Left ventricle myocardium inferior (tissue), 1 donor: ENCODE measurements at places on chromosomes 16 and 17. TPM values are rescaled to one million over a fixed set of nuclear protein-coding genes. Genes with fewer than 3 reads are reported as not detected.

DNA sequence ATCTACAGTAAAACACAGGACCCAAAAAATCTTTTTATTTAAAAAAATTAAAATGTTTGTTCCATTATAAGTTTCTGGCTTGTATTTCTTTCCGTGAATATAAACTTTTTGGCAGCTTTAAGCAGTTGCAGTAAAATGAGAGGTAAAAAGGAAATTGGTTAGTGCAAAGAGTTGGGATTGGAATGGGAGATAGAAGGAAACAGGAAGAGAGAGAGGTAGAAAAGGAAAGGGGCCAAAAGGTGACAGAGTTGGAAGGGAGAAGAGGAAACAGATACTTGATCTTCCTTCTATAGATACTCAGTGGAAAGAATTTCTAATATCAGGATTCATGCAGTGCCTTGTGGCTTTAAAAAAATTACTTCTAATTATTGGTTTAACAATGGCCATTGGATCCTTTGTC, 63.5 kb downstream of the NQO1 start:
- no peak for DNase-seq

DNA sequence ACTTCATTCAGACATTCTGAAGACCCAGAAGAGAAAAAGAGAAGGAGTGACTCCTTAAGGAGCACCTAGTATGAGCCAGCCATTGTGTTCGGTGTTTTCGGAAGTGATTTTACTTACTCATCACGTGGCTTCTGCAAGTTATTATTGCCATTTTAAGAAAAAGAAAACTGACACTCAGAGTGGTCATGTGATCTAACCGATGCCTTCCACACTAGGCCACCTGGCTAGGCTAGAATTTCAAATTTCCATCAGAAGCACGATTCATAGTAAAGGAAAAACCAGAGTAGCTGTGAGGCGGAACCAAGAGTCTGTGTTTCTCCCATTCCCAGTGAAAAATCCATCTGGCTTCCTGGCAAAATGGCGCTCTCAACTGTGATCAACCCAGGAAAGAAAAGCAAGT, 32.0 kb downstream of the GTF3C1 start:
- DNase-seq: no peak

DNA sequence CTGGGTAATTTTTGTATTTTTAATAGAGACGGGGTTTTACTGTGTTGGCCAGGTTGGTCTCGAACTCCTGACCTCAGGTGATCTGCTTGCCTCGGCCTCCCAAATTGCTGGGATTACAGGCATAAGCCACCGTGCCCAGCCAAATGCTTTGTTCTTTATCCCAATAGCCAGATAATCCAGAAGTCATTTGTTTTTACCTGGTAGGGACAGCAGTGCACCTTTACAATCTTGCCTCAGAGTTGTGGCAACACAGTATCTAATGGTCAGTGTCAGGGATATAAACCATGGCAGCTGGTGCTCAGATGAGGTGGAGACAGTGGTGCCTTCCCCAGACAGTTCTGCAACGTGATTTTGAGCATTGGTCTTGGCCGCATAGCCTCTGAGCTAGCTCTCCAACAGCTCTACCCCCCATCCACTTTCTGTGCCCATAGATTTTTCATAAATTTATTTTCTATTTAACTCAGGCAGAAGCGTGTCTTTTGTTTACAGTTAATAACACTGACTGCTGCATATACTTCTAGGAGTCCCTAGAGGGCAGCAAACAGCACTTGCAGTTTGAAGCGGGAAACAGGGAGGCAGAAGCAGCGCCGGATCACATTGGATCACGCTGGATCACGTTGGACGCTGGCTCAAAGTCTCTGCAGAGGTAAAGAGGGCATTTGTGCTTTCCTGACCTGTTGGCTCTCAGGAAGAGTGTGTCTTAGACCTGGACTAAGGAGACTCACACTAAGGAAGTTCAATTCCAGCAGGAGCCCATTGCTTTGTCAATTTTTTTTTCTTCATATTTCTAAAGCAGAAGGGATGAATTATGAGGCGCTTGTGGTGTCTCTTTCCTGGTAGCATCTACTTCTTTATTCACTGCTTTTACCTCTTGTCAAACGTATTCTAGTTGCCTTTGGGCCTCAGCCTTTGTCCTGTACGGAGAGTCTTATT, 5.1 kb upstream of the GGT6 start:
- DNase-seq: peak; percentile 51

DNA sequence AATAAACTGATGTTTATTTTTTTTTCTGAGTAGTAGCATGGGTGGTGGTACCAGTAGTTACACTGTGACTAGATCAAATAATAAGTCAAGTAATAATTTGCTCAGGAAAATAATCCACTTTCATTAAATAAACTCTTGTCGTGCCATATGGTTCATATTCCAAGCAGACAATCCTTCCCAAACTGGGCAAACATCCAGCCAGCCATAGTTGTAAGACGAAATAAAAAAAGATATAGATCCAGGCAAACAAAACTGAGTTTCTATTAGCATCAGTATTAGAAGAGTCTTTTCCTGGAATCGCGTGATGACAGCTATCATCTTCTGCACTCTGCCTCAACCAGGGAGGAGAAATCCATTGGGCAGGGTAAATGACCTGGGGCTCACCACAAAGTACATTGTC, 508.4 kb upstream of the GOT2 start:
- no peak for DNase-seq

GRCh38 chr16:9033125-9033830, 58.2 kb upstream of the HAPSTR1 start:
- DNase-seq: no peak

CCDC200 gene
- total RNA-seq: not detected

KCNG4 gene
- not detected for total RNA-seq

DNA sequence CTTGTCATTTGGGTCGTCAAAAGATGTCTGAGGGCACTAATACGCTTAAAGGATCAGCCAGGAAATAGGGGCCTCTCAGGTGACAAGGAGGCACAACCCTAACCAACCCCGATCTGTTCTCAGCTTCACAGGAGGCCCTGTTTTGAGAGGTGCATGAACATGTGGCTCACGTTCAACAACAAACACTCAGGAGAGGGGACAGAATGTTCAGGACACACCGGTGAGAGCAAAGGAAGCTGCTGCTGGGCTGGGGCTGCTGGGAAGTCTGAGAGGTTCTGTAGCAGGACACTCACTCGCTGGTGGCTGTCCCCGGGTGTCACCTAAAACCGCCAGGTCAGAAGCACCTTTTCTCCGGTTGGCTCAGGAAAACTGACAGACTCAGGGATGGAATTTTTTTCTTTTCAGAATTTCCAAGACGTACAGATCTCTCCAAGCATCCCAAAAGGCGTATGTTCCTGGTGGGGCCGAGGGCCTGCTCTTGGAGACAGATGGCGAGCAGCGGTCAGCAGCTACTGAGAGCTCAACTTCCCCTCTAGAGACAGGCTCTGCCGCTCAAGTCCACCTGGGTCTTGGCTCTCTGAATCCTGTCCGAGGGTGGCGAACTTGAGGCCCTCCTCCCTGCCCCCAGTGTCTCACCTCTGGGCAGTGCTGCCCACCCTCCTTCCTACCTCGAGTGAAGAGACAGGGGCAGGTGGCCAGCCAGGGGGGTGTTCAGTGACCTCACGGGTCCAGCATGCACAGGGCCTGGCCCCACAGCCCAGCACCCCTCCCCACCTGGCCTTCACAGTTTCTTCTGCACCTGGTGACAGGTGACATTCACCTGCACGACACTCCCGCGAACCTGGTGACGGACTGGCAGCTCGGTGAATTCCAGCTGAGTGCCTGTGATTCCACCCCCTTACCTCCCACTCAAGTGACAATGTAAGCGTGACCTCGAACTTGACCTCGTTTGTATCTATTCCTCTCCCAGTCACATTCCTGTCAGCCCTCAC, 22.9 kb downstream of the CLUH start:
- DNase-seq: peak; percentile 37

- no peak for DNase-seq
Measured at GRCh38 chr17:10063730-10064241, 134.6 kb downstream of the GAS7 start.

DNA sequence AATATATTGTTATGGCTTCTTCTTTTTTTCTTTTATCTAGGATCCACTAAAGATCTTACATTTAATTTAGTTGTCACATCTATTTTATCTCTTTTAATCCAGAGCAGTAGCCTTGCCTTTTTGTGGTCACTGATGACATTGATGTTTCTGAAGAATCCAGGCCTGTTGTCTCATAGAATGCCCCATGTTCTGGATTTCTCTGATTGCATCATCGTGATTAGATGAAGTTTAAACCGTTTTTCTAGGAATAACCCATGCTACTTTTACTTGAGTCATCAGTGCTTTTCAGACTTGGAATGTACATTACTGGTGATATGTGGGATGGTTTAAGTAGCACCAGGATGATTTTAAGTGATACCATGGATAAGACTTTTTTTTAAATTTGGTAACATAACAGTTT, 106.4 kb upstream of the CES5A start:
- no peak for DNase-seq

DNA sequence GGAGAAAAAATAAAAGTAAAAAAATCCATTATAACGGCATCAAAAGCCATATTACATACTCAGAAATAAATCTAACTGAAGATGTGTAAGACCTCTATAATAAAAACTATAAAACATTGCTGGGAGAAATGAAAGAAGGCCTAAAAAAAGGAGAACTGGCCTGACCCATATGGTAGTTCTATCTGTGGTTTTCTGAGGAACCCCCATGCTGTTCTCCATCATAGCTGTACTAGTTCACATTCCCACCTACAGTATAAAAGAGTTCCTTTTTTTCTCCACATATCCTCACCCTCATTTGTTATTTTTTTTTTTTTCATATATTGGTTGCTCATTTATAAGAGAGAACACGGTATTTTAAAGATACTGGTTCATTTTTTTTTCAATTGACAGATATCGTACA, 191.8 kb downstream of the STX8 start:
- no peak for DNase-seq

SPIRE2 gene
- total RNA-seq: 1.2 TPM

DNA sequence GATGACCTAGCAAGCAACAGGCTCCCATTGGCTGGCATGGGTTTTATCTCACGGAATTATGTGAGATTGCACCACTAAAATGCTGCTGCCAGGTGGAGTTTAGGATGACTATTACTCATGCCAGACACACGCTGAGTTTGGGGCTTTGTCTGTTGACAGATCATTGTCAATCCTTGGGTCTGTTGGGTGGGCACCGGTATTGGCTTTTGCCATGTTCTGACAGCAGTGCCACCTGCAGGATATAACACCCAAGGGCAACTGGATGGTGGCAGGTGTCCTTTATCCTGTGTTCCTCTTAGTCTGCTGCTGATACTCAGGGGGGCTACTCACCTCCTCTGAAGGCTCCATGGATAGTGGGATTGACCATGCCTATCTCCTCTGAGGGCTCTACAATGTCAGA, 221.6 kb upstream of the DYNLRB2 start:
- DNase-seq: no peak

DNA sequence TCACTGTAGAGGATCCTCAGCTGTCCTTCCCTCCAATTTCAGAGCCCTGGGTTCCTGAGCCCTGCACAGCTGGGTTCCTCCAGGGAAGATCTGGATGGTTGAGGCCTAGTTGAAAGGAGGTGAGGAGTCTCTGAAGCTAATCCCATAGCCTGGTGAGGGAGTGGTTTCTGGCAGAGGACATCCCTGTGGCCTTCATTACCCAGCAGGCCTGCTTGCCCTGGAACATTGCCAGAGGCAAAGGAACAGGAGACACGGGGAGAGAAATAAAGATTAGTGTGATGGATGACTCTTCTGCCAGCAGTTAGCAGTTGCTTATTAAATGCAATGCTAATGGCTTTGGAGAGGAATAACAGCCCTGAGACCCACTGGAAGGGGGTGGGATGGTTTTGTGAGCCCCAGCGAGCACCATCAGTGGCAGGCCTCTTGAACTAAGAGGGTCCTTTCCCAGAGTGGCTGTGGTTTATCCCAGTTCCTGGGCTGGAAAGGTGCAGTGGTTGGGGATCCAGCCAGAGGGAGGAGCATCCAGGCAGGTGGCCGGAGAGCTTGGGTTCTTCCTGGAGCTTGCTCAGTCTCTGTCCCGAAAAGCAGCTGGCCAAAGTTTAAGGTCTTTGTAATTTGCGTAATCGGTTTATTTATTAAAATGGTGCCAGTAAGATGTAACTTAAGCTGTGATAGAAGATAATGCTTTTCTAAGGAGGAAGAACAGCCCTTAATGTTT, 209.7 kb downstream of the CCDC182 start:
- DNase-seq: no peak

UBALD2 gene
- total RNA-seq: 26.0 TPM

GRAPL gene
- 1.5 TPM for total RNA-seq

- no peak for DNase-seq
Measured at GRCh38 chr17:77132411-77133086, 8.2 kb upstream of the SEC14L1 start.

GRCh38 chr16:14199624-14200023, 128.5 kb downstream of the MRTFB start:
- DNase-seq: no peak

GRCh38 chr16:9112166-9112843, 20.9 kb downstream of the HAPSTR1 start:
- DNase-seq: no peak
